ENCODE measurements at places on chromosomes 13 and 19. TPM values are rescaled to one million over a fixed set of nuclear protein-coding genes. Genes with fewer than 3 reads are reported as not detected.
A peak's percentile ranks its signal among the peaks of the same experiment; 100 is the strongest.

DNA sequence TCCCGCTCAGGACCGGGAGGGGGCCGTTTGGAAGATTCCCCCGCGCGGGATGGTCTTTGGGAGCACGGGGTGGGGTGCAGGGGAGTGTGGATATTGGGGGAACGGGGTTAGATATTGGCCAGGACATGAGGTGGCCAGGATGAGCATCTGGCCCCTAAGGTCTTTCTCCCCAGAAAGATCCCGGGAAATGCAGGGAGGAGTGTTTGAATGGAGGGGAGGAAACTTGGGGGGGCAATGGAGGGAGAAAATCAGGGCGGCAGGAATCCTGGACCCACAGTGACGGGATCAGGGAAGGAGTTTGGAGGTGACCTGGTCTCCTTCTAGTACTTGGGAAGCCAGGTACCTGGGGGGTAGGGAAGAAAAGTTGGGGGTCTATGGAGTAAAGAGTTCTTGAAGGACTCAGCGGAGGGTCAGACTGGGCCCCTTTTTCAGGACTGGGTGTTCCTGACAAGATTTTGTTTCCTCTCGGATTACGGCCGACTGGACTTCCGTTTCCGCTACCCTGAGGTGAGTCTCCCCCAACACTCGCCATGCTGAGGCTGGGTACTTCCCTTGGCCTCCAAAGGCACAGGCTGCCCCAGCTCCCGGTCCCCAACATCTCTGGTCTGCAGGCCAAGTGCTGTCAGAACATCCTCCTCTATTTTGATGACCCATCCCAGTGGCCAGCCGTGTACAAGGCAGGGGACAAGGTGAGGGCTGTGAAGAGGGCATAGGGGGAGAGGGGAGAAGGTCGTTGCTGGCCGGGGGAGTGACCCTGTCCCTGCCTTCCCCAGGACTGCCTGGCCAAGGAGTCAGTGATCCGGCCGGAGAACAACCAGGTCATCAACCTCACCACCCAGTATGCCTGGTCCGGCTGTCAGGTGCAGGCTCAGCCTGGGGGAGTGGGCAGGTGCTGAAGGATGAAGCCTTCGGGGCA lies 989 bp downstream of the TMEM145 start:
- DNase-seq, result no peak

DNA sequence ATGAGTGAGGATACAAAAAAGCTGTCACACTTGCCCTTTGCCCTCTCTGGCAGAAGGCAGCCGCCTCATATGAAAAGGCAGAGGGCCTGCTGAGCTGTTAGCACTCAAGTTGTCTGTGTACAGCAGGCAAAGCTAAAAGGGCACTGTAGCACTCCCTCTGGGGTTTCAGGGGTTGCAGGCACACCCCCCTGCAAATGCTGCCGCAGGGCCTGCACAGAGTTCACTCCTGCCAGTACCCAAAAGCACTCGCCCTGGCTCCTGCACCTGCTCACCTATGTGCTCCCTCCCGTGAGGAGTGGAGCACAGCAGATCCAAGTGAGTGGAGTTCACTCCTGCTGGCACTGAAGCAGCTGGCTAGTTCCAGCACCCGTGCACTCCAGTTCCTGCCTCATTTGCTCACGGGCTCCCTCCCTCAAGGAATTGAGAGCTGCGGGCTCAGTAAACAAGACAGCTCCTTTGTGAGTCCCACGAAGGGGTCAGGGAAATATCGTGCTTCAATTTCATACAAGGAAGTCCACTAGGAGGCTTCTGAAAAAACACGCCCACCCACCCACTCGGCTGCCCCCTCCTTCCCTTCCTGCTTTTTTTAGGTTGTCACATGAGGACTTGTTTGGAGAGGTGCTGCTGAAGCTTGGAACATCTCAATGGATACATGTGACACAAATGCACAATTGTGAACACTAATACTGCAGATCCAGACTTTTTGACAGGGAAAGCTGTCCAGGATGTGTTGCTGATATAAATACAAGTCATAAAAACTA lies 9.9 kb upstream of the RCBTB2 start:
- DNase-seq, result peak; percentile 70

DNA sequence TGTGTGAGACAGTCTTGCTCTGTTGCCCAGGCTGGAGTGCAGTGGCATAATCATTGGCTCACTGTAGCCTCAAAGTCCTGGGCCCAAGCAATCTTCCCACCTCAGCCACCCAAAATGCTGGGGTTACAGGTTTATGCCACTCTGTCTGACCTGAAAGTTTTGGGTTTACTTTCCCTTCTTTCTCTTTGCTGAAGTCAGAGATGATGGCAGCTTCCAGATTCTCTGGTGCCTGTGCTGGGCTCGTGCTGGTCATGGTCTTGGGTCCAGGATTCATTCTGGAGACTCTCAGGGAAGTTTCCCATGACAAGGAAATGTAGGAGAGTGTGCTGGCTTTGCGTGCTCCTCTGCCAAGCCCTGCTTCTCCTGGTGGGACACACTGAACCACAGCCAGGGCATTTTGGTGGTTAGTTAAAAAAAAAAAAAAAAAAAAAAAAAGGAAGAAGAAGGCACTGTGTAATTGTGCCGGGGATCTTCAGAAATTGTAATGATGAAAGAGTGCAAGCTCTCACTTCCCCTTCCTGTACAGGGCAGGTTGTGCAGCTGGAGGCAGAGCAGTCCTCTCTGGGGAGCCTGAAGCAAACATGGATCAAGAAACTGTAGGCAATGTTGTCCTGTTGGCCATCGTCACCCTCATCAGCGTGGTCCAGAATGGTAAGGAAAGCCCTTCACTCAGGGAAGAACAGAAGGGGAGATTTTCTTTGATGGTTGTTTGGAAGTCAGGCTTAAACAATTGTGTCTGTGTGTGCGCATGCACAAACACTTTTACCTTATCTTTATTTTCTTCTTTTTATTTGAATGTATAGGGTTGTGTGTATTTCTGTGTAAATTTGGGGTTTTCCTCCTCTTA lies at the start of gene ALOX5AP:
Gene ALOX5AP, plus strand, starts transcription at position 519 of the 847 bp plus-strand sequence. Its CDS starts 63 bp downstream, at position 582.
- no peak for DNase-seq

GRCh38 chr13:49343255-49343654 lies 95.5 kb downstream of the CDADC1 start:
- no peak for DNase-seq

Gene ATP12A
- not detected for polyA plus RNA-seq

DNA sequence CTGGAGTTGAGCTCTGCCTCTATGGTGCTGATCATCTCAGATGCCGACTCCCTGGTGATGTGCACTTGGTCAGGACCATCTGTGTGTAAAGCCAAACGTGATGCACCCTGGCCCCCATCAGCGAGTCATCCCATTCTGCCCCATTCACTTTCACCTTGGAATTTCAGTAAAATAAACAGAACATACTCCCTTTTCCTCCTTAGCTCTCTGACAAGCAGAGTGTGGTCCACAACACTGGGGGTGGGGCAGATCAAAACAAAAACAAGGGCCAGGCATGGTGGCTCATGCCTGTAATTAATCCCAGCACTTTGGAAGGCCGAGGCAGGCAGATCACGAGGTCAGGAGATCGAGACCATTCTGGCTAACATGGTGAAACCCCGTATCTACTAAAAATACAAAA lies 12.3 kb downstream of the CEACAM20 start:
- DNase-seq, result no peak

DNA sequence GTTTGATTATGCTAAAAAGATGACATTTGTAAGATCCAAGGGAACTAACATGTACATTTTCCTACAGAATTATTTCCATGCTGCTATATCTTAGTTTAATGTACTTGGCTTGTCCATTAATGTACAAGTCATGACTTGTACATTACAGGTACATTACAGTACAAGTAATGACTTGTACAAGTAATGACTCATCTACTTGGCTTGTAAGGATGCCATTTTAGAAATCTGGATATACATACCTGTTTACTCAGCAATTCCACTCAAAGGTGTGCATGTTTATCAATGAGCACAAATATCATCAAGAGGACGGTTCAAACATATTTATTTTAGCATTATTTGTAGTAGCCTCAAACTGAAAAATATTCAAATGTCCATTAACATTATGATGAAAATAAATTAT lies 87.0 kb upstream of the TRPC4 start:
- no peak for DNase-seq

GRCh38 chr13:94249512-94249911 lies 230.0 kb downstream of the DCT start:
- DNase-seq, result no peak

- DNase-seq, result no peak
Measured at GRCh38 chr13:46866150-46866549, 30.7 kb downstream of the HTR2A start.

GRCh38 chr13:24610956-24611355 lies 69.3 kb upstream of the ATP12A start:
- no peak for DNase-seq

GRCh38 chr13:89923736-89924135 lies 1423.8 kb upstream of the MIR17HG start:
- no peak for DNase-seq

- DNase-seq, result no peak
Measured at GRCh38 chr19:33389421-33390100, 16.1 kb downstream of the CEBPG start.

- peak; percentile 44 for DNase-seq
Measured at GRCh38 chr13:20174656-20175405, 14.0 kb upstream of the GJA3 start.

GRCh38 chr19:29715701-29716581 lies 880 bp upstream of the C19orf12 start:
- no peak for DNase-seq

DNA sequence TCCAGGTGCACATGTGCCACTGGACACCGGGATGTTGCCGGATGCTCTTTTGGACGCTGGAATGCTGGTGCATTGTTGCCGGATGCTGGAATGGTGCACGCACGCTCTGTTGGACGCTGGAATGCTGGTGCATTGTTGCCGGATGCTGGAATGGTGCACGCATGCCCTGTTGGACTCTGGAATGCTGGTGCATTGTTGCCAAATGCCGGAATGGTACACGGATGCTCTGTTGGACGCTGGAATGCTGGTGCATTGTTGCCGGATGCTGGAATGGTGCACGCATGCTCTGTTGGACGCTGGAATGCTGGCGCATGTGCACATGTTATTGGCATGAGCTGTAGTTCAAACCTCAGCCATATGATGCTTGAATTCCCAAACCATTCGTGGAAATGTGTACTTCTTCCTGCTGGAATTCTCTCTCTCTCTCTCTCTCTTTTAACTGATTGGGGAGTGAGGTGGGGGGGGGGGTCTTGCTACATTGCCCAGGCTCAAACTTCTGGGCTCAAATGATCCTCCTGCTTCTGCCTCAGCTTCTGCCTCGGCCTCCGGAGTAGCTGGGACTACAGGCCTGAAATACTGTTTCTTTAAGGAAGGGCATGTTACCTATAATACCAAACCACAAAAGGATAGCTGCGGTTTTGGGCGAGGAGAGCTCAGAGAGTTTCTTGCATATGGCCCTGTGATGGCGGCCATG lies 1.2 kb upstream of the MCF2L start:
- no peak for DNase-seq

Gene TMC4
- 1.6 TPM for polyA plus RNA-seq

DNA sequence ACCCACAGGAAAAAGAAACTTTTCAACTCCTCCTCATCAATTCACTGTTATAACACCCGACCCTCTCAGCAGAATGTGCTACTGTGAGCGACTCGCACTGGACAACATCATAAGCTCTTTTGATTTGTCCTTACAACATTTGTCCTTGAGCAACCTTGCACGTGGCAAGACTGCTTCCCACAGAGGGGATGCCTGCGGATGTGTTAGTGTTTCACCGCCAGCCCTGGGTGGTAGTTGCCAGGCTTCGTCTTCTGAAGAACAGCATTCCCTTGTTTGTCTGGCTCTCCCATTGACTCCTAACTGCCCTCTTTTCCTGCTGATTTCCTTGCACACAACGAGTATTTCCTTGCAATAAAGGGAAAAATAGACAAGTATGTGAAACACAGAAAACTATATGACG lies 111.4 kb upstream of the SLC7A1 start:
- DNase-seq, result no peak

- no peak for DNase-seq
Measured at GRCh38 chr13:40781717-40782116, 7.7 kb upstream of the SLC25A15 start.

DNA sequence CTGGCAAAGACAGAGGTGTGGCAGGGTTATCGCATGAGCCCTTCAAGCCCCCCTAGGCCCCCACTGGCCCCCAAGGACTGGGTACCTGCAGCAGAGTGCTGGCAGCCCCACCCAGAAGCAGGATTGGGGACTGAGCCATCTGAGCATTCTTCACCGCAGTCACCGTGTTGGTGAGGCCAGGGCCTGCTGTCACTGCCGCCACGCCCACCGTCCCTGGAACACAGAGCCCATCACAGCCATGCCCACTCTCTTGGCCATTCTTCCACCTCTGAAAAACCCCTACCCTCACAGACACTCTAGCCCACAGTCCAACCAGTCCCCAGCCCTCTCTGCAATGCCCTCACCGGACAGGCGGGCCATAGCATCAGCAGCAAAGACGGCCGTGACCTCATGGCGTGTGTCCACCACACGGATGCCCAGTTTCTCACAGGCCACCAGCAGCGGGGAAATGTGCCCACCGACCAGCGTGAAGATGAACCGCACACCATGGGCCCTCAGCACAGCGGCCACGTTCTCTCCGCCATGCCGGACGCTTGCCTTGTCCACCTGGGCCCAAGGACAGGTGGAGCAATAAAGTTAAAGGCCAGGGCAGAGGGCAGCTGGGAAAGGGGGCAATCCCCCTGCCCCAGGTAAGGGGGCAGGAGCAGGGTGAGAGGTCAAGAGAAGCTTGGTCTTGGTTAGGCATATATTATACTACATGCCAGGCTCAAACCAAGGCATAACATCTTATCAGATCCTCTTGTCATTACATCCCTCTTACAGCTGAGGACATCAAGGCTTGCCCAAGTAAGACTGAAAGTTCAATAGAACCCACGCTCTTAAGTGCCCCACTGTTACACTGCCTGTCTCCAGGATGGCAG lies 16.1 kb downstream of the SYDE1 start:
- DNase-seq, result no peak

Gene CYP4F3
- 0.01 TPM for polyA plus RNA-seq

- no peak for DNase-seq
Measured at GRCh38 chr13:28251466-28251865, 113.1 kb downstream of the PAN3 start.

Measured in heart right ventricle (tissue), 16 donors.